Type B pancreatic cell (in vitro differentiated cells): ENCODE measurements at places on chromosomes 4 and X. TPM values are rescaled to one million over a fixed set of nuclear protein-coding genes. Genes with fewer than 3 reads are reported as not detected.

SNCA gene
- total RNA-seq: 10.3 and 16.6 TPM in 2 replicates

PRDM5 gene
- total RNA-seq: 5.9 and 15.7 TPM in 2 replicates

PPP4R3C gene
- not detected in 2 replicates for total RNA-seq

- no peak for DNase-seq
- no peaks in the 10 kb centered on the region for H3K27me3 ChIP-seq
- H3K4me3 ChIP-seq: no peak overlapping the region
- H3K36me3 ChIP-seq: no peaks in the 10 kb centered on the region
These were observed 7.2 kb downstream of the ZNF185 start for GRCh38 chrX:152905081-152905420.

- DNase-seq: no peak
- H3K4me3 ChIP-seq: no peak overlapping the region
- H3K4me1 ChIP-seq: no peaks in the 10 kb centered on the region
- no peaks in the 10 kb centered on the region for H3K36me3 ChIP-seq
These were observed 89.8 kb downstream of the CHIC2 start for GRCh38 chr4:53974561-53974960.

GRCh38 chrX:80573275-80573674, 153.0 kb downstream of the TENT5D start:
- no peak overlapping the region for H3K27ac ChIP-seq
- no peaks in the 10 kb centered on the region for H3K4me1 ChIP-seq
- DNase-seq: no peak
- H3K4me3 ChIP-seq: no peak overlapping the region
